ENCODE measurements at places on chromosomes 13 and 19.

DNA sequence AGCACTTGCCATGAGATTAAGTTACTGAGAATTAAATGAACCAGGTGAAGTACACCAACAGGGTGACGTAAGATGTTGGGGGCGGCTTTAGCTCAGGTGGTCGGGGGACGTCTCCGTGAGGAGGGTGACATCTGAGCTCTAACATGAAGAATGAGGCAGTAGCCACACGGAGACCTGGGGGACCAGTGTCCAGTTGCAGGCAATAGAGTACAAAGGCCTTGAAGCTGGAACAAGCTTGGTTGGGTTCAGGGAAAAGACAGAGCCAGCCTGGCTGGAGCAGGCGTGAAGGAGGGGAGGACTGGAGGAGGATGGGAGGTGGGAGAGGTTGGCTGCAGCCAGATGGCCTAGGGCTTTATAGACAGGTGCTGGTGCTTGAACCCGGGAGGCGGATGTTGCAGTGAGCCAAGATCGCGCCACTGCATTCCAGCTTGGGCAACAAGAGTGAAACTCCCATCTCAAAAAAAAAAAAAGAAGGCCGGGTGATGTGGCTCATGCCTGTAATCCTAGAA is 1.6 kb downstream of the SPINT2 start:
- DNase-seq: no peak

DNA sequence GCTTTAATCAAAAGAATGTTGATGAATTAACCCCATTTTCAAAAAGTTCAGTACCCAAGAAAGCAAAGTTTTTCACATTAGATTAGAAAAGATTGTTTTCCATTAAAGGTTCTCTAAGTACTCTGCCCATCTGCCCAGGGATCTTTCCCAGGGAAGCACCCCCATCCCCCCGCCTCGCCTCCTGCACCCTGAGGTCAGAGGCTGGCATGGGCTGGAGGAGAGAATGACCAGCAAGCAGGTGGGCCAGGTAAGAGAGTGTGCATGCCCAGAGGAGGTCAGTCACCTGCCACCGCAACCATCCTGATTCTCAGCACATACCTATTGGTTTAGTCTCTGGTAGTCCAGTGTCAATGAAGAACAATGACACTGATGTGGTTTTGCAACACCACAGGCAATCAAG is 279.4 kb upstream of the ZNF507 start:
- no peak for DNase-seq

GRCh38 chr13:21798181-21798580 is 127.3 kb downstream of the FGF9 start:
- no peak for DNase-seq

- DNase-seq: no peak
These were observed 104.5 kb downstream of the SUCLA2 start for GRCh38 chr13:47896546-47896945.

- peak; percentile 90 for DNase-seq
These were observed at the start of gene SBNO2 for GRCh38 chr19:1173845-1174809. Gene SBNO2 (minus strand): TSS chr19:1174268. CDS start chr19:1154276, 19,992 bp downstream.

DNA sequence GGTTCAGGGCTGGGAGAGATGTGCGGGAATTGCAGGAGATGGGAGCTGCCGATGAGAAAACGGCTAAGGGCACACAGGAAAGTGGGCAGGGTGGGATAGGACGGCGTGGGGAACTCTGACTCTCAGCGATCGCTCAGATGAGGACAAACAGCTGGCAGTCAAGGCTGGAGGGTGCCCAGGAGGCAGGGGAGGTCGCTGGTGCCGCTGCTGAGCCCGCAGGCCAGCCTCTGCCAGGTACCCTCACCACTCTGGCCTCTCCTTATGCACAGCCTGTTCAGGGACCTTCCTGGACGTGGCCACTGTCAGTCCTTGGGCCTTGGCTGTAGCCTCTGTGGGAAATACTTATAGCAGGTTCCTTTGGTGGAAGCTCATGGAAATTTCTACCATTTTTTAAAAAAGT is 308.6 kb downstream of the TEX29 start:
- no peak for DNase-seq

GRCh38 chr19:33796164-33796875 is at the start of gene KCTD15:
Gene KCTD15 (plus strand): TSS chr19:33796870. CDS start chr19:33800455, 3,585 bp downstream.
- DNase-seq: no peak

DNA sequence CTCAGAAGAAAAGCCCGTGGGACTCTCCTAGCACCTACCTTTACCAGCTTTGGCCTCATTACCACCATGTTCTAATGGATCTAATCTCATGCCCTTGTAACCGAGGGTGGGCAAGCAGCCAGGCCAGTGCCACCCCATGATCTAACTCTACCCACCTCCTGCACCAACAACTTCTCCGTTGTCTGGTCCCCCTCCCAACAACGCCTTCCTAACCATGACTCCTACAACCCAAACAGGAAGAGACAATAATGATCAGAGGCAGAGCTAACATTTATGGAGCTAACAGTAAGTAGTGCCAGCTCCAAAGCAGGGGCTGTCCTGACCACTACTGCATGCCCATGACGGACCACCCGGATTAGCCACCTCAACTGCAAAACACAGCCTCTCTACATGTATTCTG is 3.5 kb downstream of the USP12 start:
- DNase-seq: peak; percentile 60

DNA sequence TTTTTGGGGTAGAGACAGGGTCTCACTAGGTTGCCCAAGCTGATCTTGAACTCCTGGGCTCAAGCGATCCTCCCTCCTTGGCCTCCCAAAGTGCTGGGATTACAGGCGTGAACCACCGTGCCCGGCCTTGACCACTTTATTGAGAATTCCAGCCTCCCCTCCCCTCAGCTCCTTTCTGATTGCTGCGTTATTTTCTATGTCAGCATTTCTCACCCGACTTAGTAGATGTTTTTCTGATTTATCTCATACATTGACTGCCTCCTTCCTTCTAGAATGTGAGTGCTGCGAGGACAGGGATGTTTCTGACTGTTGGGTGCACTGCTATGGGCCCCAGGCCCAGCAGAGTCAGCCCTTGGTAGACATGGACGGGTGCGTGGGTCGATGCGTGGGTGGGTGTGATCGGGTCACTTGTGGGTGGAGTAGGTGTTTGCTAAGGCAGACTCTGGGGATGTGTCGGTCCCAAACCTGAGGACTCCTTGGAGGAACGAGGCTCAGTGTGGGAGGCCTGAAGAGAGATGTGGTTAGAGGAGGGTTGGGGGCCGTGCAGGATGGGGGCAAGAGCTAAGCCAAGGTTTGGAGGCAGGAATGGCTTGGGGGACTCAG is 34.2 kb upstream of the NCCRP1 start:
- DNase-seq: no peak

DNA sequence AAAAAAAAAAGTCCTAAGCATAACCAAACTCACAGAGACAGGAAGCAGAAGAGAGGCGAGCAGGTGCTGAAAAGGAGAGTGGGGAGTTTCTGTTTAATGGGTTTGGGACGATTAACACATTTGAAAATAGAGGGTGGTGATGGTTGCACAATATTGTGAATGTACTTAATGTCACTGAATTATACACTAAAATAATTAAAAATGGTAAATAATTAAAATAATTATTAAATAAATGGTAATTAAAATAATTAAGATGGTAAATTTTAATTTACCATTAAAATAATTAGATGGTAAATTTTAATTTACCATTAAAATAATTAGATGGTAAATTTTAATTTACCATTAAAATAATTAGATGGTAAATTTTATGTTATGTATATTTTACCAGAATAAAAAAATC is 74.8 kb upstream of the XPO4 start:
- DNase-seq: no peak

- DNase-seq: peak; percentile 59
These were observed 123.1 kb downstream of the CDK8 start for GRCh38 chr13:26377038-26377437.

DNA sequence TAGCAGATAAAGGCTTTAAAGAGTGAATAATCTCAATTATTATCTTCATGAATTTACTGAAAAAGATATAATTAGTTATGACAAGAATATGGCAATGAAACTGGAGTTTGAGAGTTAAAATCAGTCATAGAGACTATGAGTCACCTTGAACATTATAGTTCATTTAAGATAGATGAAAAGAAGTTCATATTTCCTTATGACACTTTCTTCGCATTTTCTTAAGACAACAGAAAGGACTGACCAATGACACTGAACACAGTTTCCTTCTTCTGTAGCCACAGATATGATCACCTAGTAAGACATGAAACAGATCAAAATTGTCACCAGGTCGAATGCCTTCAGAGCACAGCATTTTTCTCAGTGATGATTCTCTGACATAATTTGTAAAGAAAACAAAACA is 202.1 kb downstream of the KLF12 start:
- no peak for DNase-seq

DNA sequence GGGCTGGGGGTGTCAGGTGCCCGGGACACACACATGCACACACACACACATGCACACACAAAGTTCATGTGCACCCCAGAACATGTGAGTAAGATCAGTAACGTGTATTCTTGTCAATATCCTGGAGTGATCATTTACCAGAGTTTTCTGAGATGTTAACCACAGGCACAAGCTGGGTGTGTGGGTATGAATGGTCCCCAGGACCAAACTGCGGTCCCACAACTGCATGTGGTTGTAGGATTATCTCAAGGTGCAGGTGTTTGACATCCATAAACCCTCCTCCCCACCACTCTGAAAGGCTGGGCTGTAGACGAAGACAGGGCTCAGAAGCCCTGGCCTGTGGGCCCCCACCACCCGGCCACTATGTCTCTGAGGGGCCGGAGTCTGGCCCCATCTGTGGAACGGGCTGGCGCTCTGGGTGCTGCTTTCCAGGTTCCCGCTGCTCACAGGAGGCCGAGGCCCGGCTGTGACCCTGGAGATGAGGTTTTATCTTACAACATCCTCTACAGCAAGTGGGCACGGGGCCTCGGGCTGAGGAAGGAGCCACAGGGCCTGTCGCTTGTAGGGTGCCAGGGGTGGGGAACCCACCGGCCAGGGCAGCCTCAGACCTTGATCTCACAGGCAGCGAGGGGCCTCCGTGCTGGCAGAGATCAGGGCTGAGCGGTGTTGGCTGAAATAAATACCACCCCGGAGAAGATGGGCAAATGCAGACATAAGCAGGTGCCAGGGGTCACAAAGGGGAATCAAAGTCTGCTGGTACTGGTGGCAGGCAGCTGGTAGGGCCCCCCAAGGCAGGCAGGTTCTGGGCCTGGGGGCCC is 4.3 kb downstream of the F2RL3 start:
- DNase-seq: no peak
